ENCODE measurements at places on chromosomes 5 and 9.

DNA sequence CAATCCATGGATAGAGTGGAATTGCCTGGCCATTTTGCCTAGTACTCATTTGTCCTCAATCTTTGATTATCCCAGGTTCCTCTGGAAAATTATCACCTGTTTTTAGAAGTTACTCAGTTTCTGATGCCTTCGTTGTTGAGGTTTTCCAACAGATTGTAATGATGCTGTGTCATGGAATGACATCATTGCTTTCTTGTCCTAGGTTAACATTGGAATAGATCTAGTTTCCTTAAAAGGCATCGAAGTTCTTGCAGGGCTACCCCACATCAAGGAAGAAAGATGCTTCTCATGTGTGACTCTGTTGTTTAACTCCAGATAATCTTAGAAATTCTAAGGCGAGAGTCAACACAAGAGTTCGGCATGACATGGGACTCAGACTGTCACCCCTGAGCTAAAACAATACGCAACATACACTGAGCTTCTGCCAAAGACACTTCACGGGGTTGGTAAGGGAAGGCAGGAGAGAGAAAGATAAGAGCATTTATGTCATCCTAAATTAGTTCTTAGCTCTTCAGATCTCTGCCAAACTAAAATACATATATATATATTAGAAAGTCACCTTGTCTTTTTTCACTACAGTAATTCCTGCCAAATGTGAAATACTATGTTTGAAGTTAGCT is 293.2 kb upstream of the WWC1 start:
- no peak for DNase-seq

DNA sequence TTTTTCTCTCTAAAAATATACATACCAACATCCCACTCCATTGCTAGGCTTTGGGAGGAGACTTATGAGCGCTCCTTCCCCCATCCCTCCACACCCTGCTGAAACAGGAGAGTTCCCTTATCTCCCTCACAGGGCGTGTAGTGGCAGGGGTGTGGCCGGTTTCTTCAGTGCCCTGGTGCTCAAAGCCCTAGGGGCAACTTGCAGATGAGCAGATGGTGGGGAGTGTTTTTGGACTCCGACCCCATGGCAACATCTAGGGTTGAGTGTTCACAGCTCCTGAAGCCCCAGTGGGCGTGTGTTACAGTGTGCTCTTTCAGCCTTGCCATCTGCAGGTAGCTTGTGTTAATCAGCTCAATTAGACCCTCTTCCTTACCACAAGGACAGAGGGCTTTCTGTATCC is 409.5 kb downstream of the MAT2B start:
- DNase-seq, result peak; percentile 38

DNA sequence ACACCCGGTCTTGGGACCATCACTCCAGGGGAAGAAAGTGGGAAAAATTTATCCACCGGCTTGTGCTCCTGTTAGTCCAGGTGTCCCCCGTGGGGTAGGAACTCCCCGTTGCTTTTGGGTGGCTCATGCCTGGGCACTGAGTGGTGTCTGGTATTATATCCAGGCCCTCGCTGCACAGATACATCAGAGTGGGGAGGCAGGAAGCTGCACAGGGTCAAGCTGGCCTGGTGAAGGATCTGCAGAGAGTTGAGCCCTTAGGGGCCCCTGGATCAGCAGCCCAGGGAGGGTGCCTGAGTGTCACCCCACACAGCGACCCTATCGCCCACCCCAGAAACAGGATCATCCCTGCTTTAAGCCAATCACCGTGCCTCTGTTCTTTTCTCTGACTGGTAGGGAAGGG is 24.4 kb upstream of the COL5A1 start:
- DNase-seq, result no peak

DNA sequence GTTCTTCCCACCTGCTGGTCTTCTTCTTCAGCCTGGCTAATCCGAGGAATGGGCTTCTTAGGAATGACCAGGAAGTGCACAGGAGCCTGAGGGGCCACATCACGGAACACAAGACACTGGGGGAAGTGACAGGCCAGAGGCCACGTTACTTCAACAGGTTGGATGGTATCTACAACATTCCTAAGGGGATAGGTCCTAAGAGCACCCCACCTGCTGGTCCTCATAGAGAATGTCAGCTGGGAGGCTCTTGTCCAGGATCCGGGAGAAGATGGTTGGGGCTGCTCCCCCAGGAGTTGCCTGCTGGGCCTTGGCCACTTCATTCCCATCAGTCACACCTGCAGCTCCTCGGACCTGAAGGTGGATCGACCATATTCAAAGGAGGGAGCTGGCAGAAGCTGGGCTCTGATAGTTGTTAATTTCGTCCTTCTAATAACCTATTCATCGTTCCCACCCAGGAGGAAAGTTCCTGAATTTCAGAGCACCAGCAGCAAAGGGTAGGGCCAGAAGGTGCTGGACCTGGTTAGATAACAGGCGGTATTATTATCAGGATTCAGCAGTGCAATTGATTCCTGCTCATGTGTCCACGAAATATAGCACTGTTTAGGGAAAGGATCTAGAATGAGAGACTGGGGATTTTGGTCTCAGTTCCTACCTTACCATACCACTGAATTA is 1.3 kb downstream of the HINT2 start:
- no peak for DNase-seq

- no peak for DNase-seq
Observed at GRCh38 chr9:13386935-13387733, 107.6 kb upstream of the MPDZ start.

DNA sequence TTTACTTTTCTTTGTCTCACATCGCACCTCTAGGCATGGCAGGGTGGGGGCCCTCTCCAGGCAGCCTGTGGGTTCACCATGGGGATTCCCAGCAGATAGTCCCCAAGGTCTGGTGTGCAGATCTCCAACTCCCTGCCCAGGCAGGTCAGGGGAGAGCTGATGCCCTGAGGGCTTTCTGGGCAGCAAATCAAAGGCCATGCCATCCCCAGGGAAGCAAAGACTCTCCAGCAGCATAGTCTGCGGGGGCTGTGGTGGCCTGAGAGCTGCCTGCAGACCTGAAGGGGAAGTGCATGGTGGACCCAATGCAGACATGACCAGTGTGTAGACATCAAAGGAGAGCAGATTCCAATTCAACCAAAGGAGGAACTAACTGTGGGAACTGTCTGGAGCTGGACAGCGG is 7.7 kb downstream of the NEURL1B start:
- DNase-seq, result no peak

- DNase-seq, result no peak
Observed at GRCh38 chr9:20087481-20087880, 298.6 kb upstream of the SLC24A2 start.

GRCh38 chr5:16574789-16575721 is 41.7 kb downstream of the RETREG1 start:
- DNase-seq, result no peak

DNA sequence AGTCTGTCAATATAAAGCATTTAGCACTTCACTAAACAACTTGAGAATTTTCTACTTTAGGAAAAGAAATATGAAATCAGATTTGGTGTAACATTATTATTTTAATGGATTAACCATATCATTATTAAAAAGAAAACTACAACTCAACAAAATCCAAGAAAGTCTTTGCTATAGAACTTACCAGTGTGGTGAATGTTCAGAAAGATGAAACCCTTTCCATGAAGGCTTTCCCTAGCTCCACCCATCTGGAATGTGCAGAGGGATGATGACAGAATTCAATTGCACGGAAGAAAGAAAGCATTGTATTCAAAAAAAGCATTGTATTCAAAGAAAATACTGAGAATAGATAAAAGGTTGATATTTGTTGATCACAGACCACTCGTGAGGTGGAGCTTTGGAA is 328.6 kb upstream of the NUDT12 start:
- no peak for DNase-seq

DNA sequence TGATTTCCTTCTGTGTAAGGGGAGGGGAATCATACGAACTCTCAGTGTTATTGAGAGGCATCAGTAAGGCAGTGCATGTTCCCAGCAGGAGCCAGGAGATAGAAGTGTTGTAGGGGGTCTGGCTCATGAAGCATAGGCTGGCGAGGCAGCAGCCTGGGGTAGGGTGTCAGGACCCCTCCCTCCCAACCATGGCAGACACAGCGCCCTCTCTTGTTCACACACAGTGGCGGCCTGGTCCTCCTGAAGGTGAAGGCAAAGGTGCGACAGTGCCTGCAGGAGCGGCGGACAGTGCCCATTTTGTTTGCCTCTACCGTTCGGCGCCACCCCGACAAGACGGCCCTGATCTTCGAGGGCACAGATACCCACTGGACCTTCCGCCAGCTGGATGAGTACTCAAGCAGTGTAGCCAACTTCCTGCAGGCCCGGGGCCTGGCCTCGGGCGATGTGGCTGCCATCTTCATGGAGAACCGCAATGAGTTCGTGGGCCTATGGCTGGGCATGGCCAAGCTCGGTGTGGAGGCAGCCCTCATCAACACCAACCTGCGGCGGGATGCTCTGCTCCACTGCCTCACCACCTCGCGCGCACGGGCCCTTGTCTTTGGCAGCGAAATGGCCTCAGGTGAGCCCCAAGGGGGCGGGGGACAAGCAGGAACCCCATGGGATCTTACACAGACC is 4.7 kb downstream of the SLC27A4 start:
- no peak for DNase-seq

GRCh38 chr9:114771889-114772288 is 34.0 kb downstream of the TNFSF15 start:
- DNase-seq, result no peak

GRCh38 chr5:31362529-31362900 is 169.0 kb downstream of the CDH6 start:
- DNase-seq, result no peak

DNA sequence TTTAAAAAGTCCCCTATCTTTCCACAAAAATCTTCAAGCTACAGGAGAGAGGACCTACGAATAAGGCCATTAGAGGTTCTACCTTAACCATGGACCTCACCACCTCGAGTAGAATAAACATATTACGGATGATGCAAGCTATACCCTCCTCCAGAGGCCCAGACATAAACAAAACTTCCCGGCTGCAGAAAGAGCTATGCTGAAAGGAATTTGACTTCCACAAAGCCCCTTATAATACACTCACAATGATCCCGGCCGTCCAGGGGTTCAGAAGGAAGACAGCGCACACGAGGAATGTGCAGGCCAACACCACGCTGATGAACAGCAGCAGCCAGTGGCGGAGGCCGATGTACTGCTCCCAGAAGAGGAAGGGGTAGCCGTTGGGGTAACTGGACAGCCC is 59.0 kb downstream of the PTCH1 start:
- DNase-seq, result no peak

DNA sequence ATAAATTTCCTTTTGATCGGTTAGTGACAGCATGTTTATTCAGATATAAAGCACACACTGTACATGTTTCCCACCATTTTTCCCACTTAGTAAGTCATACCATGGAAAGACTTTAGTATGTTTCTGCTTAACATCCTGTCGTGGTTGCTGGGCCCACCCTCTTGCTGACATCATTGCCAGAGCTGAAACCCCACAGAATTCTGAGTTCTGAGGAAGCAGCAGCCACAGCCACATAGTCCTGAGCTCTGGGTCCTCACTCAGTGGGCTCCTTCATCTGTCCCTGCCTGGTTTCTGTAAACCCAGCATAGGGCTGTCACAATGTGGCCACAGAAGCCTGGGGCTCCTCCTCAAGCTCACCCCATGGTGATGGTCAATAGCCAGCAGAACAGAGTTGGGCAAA is 441.5 kb downstream of the ENC1 start:
- no peak for DNase-seq

DNA sequence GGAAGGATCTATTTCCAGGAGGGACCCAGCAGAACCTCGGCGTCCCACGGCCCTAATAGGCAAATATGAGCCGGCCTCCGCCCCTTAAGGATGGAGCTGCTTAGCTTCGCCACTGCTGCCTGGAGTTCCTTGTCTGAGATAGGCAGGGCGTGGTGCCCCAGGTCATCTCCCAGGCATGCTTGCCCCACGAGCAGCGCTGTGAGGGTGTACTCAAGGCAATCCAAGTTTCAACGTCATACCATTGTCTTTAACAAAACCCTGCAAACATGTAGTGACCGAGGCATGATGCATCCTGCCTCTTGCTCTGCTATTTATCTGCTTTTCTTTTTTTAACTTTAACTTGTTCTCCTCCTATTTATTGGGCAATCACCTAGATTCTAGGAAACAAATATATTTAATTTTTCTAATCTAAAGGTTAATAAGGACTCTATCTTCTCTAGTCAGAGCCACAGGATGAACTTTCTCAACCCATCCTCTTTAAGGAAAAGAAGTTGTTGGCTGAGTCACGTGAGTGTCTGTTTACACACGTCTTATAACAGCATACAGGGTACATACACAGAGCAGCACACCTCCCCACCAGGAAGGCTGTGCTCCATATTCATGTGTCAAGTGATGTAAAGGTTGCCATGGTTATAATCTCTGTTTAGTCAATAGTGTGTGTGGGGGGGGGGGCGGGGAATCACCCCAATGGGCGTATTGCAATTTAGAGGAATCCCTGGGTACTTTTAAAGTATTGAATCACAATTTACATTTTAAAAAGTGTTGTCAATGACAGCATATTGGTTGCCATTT is 27.3 kb upstream of the ZSWIM6 start:
- DNase-seq, result no peak

- DNase-seq, result no peak
Observed at GRCh38 chr5:115941051-115941675, 21.1 kb upstream of the LVRN start.

GRCh38 chr5:174532455-174533453 is 191.6 kb upstream of the MSX2 start:
- peak; percentile 85 for DNase-seq

- DNase-seq, result no peak
Observed at GRCh38 chr5:40066616-40067015, 613.1 kb upstream of the PTGER4 start.

DNA sequence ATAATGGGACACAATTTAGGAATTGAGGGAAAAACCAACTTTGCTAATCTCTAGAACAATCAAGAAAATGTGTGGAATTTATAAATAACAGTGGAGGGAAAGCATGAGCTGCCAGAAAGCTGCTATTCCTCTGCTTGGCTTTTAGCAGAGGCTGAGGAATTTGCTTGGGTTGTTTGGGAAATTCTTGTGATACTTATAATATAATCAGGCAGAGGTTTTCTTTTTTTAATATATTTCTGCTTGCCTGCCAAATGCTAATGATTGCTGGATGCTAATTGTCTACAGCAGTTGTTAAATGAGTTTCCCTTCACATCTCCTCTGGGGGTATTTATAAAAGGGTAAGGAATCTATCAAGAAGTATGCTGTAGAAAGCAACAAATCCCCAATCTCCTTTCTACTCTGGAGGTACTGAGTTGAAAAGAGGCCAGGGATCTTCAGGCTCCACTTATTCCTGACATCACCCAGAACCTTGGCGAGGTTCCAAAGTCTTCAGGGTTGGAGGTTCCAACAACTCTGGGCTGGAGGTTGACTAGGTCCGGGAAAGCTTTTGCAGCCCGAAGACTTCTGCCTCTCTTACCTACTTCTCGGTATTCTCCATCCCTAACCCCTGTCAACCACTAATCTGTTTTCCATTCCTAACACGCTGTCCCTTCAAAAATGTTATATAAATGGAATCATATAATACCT is 60.4 kb upstream of the TMED7 start:
- DNase-seq, result no peak

- DNase-seq, result no peak
Observed at GRCh38 chr9:36053971-36054370, 17.3 kb downstream of the RECK start.

GRCh38 chr9:78490231-78490630 is 193.3 kb downstream of the PSAT1 start:
- no peak for DNase-seq

Measured in common myeloid progenitor, CD34-positive (primary cell).